Mesendoderm (in vitro differentiated cells): ENCODE measurements at places on chromosomes 13 and 19.

DNA sequence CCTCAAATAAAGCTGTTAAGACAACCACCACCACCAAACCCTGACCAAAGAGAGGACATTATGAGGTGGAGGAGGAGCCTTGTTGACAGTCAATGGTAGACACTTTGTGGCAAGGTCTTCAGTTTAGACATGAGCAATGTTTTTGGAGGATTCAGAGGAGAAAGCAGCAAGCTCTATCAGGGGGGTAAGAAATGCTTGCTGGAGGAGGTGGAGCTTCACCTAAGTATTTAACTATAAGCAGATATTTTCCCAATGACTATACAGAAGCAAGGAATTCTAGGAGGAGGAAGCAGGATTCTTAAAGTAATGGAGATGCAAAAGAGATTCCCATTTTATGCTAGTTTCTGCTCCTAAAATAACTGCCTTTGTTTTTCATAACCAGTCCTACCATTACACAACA lies 74.2 kb downstream of the TRPC4 start:
- DNase-seq: no peak

- DNase-seq: no peak
Measured at GRCh38 chr13:114222461-114222968, 12.2 kb upstream of the CDC16 start.

DNA sequence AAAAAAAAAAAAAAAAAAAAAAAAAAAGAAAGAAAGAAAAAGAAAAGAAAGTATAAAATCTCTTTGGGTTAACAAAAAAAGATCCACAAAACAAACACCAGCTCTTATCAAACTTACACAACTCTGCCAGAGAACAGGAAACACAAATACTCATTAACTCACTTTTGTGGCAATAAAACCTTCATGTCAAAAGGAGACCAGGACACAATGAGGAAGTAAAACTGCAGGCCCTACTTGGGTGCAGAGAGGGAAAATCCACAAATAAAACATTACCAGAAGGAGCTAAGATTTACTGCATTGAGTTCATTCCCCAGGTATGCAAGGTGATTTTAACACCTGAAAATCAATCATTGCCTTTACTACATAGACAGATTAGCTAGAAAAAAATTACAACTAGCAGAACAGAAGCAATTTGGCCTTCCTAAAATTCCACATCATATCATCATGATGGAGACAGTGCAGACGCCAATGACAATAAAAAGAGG lies 9.6 kb upstream of the CEACAM5 start:
- DNase-seq: no peak

GRCh38 chr19:20416661-20417060 lies 148.9 kb downstream of the ZNF737 start:
- no peak for DNase-seq

GRCh38 chr13:80305737-80306136 lies 35.2 kb downstream of the SPRY2 start:
- DNase-seq: no peak

- peak; percentile 42 for DNase-seq
Measured at GRCh38 chr19:2798733-2799132, 13.4 kb downstream of the THOP1 start.

- no peak for DNase-seq
Measured at GRCh38 chr13:112141643-112142400, 74.9 kb downstream of the SOX1 start.

DNA sequence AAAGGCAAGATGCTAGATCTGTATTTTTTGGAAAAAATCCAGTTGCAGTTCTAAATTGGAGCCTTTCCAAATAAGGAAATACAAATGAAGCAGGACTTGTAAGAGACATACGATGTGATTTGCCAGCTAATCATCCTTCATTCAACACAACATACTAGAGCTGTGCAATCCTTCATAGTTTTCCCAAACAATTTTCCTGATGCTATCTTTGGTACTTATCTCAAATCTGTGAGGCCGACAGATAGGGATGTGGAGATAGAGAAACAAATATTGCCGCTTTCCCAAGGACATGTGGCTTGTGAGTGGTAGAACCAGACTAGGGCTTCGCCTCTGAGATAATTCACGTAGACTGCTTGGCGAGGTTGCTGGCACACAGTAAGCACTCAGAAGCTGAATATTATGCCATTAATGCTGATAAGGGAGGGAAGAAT lies 176.6 kb downstream of the LMO7 start:
- no peak for DNase-seq

GRCh38 chr13:31168166-31168565 lies 6.5 kb upstream of the HSPH1 start:
- DNase-seq: no peak

- peak; percentile 65 for DNase-seq
Measured at GRCh38 chr13:80132741-80133601, 208.0 kb downstream of the SPRY2 start.

GRCh38 chr19:48635966-48636858 lies 967 bp downstream of the DBP start:
- no peak for DNase-seq

DNA sequence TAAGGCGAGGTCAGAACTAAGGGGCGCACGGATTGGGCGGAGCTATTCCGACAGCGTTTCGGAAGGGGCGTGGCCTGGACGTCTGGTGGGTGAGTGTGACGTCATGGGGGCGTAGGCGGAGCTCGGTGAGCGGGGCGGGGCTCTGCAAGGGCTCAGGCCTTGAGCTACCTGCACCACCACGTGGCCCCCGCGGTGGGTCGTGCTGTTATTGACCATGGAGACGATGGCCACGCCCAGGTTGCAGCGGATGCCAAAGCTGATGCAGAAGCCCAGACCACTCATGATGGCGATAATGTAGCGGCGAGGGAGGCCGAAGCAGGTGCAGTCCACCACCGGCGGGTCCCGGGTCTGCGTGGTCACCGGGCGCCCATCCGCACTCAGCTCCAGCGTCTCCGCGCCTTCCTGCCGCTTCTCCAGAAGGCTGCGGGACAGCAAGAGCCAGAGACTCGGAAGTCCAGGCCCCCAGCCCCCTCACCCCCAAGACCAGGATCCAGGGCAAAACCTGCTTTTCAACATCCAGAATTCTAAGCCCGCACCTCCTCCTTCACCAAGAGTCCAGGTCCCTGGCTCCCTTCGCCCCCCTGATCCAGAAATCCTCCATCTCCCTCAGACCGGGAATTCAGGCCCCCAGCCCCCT lies 4.8 kb downstream of the SLC17A7 start:
- DNase-seq: peak; percentile 89

DNA sequence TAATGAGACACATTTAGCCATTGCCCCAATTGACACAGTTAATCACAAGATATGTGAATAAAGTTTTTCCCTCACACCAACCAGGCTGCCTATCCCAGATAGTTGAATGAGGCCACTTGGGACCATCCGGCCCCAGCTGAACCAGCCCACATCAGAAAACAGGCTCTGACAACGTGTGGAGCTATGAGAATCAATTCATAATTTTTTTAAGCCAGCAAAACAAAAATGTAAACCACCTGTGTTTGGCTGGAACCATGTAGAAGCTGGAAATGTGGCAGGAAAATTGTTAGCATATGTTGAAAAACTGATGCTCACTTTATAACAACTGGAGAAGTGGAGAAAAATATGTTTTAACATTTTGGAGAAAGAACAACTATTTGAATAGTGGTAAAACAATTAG lies 1161.3 kb downstream of the SLITRK1 start:
- no peak for DNase-seq

GRCh38 chr13:97586941-97587340 lies 153.0 kb downstream of the RAP2A start:
- DNase-seq: peak; percentile 20

DNA sequence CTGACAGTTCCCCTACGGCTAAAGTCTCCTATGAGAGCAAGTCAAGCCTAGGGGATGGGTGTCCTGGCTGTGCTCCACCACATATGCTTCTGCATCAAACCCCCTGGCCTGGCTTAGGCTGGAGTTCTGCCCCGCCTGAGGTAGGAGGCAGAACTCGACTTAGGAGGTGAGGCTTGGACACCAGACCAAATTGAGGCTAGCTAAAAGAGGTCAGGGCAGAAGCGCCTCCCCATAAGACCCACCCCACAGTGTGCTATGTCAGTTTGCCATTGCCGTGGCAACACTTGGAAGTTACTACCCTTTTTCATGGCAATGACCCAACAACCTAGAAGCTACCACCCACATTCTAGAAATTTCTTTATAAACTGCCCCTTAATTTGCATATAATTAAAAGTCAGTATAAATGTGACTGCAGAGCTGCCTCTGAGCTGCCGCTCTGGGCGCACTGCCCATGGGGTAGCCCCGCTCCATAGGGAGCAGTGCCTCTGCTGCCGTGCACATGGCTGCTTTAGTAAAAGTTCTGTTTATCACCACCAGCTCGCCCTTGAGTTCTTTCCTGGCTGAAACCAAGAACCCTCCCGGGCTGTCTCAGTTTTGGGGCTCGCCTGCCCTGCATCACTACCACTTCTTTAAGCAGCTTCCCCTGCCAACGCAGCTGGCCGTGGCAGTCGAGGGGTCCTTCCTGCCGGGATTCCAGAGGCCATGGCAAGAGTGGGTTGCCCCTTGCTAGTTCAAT lies 20.2 kb downstream of the AP1M1 start:
- DNase-seq: no peak

- DNase-seq: no peak
Measured at GRCh38 chr13:112137144-112137543, 70.2 kb downstream of the SOX1 start.

DNA sequence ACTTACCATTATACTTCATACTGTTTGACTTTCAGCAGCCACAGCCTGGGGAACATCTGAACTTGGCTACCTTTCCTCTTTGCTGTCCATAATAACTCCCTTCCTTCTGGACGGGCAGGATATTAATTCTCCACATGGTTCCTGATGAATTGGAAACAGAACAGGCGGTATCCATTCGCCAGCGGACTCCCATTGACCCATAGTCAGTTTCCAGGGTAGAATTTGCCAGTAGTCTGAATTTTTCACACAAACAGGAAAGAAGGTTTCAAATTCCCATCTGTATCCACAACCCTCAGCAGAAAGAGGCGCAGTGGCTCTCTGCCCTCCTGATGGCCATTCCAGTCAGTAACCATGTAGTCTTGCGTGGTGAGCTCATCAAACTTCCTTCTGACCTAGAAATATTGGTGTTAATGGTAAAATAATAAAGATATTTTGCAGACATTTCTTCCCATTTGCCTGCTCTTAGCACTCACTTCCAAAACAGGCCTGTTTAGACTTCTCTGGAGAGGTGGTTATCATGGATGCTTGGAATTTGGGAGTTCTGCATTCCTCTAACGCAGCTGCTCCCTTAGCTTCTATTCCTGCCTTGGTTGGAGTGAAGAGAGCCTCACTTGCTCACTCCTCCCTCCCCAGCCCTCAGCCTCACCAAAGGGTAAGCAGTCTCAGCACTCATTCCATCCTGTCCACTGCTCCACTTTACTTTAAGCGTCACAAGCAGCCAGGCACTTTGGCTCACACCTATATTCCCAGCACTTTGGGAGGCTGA lies 75.0 kb upstream of the OXGR1 start:
- DNase-seq: peak; percentile 5

DNA sequence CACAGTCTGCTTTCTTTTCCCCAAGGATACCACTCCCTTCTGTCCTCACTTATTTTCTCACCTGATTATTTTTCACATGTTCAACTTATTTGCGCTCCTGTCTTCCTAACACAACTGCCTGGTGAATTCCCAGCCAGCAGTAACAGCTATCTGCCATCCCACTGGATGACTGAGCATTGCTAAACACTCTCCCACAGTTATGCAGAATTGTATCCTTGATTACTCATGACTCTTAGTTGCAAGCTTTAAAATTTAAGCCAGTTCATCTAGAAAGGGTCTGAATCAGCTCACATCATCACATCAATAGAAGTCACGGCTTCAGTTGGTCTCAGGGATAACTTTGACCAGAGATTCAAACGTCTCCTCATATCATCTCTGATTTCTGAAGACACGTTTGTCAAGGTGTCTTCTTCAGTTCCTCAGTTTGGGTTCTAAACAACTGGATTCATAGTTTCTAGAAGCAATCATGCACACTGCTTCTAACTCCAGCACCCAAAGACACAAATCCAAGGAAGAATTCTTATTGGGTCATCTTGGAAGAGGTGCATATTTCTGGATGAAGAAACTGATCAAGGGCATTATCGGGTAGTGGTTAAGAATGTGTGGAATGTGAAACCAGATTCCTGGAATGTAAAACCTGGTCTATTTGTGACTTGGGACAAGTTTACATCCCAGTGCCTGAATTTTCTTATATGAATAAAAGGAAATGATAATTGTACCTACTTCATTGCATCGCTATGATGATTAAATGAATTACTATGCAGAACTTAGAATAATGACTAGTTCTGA lies 13.9 kb upstream of the DACH1 start:
- DNase-seq: peak; percentile 61

DNA sequence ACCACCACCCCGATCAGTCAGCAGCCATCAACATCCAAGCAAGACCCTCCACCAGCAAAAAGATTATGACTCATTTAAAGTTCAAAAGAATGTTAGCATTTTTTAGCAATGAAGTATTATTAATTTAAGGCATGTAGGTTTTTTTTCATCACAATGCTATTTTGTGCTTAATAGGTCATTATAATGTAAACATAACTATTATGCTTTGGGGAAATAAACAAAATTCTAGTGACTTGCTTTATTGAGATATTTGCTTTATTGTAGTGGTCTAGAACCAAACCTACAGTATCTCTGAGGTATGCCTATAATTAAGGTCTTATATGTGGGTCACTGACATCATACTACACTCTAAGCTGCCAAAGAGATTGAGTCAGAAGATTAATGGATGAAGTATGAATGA lies 20.0 kb downstream of the KLF12 start:
- DNase-seq: no peak

- no peak for DNase-seq
Measured at GRCh38 chr19:47243364-47243775, 12.4 kb upstream of the BBC3 start.

GRCh38 chr19:2242092-2242537 lies 5.5 kb downstream of the SF3A2 start:
- DNase-seq: no peak
